Daoy (cell line): ENCODE measurements at places on chromosomes 4 and X. TPM values are rescaled to one million over a fixed set of nuclear protein-coding genes. Genes with fewer than 3 reads are reported as not detected.
A peak's percentile ranks its signal among the peaks of the same experiment; 100 is the strongest.

The GPM6B gene
- 0.51 and 0.68 TPM in 2 replicates for total RNA-seq

- DNase-seq: peak; percentile 50
Observed at GRCh38 chr4:71026086-71026485, 32.6 kb downstream of the DCK start.

GRCh38 chrX:154607370-154607769, 11.7 kb downstream of the CTAG1B start:
- DNase-seq: no peak

The NOCT gene
- total RNA-seq: 12.4 and 16.6 TPM in 2 replicates

The BEX2 gene
- 9.7 and 14.0 TPM in 2 replicates for total RNA-seq

DNA sequence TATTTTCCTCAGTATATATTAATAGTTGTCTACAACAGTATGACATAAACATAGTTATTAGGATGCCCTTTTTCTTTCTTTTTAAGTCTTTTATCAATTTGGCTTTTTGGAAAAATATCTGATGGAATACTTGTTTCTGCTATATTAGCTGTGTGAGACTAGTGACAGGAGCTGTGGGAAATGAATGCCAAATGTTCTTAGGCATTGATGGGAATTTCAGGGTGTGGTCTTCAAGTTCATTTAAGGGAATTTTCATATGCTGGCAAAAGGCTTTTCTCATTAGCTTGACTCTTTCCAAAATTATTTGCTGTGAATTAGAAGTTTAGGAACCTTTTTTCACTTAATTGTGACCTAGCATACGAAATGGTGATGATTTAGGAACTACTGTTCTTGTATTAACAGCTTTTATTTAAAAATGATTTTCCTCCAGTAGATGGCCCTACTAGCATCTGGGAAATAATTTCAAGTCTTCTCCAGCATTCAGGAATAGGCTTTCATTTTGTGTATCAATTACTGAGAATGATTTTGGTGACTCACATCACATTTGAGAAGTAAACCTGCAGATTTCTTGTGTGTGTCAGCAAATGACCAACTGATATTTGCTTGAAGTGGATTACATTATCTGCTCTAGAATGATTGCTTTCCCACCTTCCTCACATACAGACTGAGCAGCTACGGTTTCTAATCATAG, 70.9 kb downstream of the HTT start:
- DNase-seq: no peak

DNA sequence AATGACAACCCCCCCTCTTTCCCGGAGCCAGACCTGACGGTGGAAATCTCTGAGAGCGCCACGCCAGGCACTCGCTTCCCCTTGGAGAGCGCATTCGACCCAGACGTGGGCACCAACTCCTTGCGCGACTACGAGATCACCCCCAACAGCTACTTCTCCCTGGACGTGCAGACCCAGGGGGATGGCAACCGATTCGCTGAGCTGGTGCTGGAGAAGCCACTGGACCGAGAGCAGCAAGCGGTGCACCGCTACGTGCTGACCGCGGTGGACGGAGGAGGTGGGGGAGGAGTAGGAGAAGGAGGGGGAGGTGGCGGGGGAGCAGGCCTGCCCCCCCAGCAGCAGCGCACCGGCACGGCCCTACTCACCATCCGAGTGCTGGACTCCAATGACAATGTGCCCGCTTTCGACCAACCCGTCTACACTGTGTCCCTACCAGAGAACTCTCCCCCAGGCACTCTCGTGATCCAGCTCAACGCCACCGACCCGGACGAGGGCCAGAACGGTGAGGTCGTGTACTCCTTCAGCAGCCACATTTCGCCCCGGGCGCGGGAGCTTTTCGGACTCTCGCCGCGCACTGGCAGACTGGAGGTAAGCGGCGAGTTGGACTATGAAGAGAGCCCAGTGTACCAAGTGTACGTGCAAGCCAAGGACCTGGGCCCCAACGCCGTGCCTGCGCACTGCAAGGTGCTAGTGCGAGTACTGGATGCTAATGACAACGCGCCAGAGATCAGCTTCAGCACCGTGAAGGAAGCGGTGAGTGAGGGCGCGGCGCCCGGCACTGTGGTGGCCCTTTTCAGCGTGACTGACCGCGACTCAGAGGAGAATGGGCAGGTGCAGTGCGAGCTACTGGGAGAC, 1.6 kb downstream of the PCDH10 start:
- DNase-seq: peak; percentile 28

DNA sequence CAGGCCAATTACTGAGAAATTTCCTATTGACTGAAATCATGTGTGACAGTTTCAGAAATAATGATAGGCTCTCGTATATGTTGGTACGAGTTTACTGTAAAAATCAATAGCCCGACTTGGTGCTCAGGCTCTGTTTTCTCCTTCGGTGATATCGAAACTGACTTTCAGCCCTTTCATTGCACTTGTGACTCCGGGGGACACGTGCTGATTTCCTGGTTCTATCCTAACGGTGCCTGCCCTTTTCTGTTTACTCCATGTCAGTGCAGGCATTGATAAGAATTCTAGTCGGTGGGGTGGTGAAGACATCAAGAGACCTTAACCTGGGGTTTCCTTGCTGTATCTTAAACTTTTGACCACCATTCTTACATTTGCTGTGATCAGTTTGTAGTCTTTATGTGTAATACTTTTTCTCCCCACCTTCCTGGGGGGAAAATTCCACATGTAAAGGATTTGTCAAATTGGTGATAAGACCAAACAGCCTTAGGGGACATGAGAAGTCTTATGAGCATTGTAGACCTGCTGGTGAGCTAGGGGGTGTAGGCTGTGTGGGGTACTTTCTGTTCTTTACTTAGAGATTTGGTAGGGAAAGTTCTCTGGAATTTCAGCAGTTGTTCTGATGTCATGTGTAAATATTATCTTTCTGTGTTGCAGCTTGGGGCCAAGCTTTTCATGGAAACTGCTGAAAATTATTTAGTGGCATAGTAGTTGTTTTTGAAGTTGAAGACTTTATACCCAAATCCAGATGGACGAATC, 52.7 kb downstream of the TMEM131L start:
- DNase-seq: no peak

DNA sequence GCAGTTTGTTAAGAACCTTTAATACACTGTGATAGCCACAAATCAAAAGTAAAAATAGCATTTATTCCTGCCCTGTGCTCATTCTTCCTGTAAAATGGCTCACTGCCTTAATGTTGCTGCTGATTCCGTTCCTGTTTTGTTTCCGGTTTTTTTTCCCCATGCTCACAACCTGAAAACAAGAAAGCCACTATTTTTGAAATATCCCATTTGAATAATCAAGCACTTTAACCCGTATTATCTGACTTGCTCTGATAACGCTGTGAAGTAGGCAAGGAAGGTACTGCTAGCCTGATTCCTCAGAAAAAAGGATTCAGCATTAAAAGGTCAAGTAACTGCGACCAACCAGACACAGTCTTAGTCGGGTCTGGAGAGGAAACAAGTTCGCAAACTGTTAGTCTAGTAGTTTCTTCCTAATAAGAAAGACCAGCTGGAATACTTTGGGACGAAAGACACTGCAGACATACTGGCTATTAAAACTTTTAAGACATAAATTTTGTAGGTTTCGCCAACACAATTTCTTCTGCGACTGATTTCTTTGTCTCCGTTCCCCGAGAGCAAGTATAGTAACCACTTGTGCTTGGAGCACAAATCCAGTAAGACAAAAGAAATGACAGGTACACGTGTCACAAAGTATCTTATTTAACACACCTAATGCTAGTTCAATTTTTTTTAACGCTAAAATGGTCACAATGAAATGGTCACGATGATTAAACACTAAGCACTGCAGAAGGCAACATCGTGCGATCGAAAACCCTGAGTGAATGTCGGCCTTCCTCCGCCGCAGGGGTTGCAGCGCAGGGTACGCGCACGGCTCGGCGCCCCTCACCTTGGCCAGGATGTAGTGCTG, 802 bp downstream of the COX18 start:
- peak; percentile 9 for DNase-seq

DNA sequence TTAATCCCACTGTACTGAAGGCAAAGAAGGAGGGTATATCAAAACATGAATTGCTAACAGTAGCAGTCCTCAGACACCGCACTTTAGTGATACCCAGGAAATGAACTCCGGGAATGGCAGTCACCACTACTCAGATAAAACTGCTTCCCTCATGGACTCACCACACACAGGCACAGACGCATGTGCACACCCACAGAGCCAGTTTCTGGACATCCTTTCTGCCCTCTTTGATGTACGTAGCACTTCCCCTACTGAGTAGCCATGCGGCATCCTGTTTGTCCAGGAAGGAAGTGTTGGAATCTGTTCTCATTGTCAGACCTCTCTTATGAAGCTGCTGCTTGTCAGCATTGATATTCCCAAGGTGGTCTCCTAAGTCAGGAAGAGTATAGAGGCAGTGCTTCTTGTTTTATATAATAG, 95.7 kb downstream of the DCLK2 start:
- DNase-seq: peak; percentile 9

The TMEM131L gene
- total RNA-seq: 6.6 and 8.1 TPM in 2 replicates

- no peak for DNase-seq
Observed at GRCh38 chr4:107131295-107131694, 95.2 kb upstream of the DKK2 start.

GRCh38 chr4:26288355-26288909, 32.4 kb upstream of the RBPJ start:
- peak; percentile 73 for DNase-seq
